ENCODE measurements at places on chromosomes 1 and 21.

DNA sequence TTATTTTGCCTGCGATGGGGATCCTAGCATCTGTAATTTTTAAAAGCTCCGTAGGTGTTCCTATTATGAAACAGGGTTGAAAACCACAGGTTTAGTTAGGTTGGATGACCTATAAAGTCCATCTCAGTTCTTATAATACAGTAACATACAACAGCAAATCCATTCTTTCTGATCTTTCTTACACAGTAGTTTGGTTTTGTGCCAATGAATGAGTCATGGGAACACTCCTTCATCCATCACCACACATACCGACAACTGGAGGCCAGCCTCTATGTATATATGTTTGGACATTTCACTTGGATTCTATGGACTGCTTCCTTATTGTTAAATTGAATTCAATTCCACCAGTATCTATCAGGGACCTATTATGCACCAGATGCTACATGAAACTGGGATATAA is 118.4 kb upstream of the L1TD1 start:
- DNase-seq = no peak

GRCh38 chr1:173758980-173759379 is 44.2 kb downstream of the KLHL20 start:
- no peak for DNase-seq

GRCh38 chr1:228515200-228515834 is 28.1 kb downstream of the RNF187 start:
- no peak for DNase-seq

DNA sequence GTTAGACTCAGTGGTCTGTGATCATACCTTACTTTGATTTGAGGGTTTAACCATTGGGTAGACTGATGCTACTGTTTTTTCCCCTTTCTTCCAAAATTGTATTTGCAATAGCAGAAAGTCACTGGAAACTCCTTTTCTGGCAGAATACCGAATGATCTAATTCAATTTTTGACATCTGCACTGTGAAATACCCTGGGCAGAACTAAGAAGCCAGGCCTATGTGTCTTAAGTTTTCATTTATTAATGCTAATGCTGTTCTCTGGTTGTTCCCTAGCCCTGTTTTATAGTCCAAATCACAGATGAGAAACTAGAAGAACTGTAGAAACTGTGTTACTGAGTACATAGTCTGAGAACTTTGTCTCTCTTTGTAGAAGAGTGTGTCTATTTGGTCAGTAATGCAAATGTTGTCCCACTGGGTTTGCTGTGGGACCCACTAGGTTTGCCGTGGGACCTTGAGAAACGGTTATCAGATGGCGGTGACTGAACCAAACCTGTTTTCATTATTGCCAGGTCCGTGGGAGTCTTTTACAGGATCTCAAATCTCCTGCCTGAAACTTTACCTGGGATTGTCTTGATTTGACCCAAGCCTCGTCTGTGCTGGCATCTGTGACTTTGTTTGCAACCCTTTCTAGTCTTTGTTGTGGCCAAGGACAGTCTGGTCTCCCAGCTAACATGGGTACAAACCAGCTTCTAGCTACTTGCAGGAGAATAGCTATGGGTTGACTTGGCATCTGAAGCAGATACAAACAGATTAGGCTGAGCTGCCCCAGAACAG is 41.4 kb downstream of the PEX14 start:
- no peak for DNase-seq

DNA sequence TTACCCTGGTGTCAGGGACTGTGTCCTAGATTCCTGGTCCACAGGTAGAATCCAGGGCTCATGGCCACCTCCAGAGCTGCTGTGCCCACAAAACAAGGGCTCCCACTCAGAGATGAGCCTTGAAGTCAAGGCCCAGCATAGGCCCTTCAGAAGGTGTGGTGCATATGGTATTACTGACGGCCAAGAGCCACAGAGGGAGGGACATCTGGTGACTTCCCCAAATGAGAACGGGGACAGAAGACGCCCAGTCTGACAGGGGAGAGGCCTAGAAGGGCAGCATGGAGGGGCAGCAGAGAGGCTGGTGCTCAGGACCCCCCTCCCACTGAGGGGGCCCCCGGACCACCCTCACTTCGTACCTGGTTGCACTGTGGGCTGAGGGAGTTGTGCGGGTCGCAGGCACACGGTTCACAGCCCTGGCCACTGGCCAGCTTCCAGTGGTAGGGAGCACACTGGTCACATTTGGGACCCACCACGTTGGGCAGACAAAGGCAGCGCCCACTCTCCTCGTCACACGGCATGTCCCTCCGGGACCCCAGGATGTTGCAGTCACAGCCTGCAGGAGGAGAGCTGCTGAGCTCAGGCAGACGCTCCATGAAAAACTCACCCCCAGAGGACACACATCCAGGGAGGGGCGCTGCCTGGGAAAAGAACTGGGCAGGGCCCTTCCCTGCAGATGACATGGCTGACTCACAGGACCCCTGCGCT is 25.0 kb downstream of the LAMB3 start:
- DNase-seq = no peak

DNA sequence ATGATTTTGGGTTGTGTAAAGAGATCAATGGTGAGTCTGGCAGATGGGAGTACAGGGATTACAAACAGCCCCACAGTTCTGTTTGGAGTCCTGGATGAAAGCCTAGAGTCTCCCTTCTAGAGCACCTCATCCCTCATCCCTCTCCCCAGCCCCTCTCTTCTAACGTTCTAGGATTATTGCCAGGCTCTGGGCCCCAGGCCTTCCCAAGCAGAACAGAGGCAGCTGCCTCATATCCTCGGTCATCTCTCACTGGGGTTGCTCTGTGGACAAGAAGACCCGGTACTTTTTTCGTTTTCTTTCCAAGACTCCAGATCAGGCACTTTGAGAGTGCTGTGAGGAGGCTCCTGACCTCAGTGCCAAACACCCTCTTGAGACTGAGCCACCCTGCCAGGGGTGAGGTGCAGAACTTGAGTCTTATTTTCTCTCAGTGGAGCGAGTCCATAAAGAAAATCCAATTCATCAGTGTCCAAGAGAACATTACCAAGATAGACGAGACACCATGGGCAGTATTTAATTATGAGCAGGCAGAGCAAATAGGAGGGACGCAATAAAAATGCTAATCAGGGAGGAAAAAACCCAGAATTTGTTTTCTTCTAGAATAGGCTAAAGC is 17.1 kb upstream of the KCND3 start:
- no peak for DNase-seq

GRCh38 chr1:145759721-145760120 is 40.4 kb downstream of the CD160 start:
- no peak for DNase-seq

GRCh38 chr1:205610901-205611466 is 20.8 kb downstream of the ELK4 start:
- DNase-seq = no peak

GRCh38 chr1:2462819-2463218 is 13.3 kb upstream of the PLCH2 start:
- DNase-seq = no peak

- no peak for DNase-seq
Observed at GRCh38 chr1:7084232-7084894, 299.1 kb downstream of the CAMTA1 start.

DNA sequence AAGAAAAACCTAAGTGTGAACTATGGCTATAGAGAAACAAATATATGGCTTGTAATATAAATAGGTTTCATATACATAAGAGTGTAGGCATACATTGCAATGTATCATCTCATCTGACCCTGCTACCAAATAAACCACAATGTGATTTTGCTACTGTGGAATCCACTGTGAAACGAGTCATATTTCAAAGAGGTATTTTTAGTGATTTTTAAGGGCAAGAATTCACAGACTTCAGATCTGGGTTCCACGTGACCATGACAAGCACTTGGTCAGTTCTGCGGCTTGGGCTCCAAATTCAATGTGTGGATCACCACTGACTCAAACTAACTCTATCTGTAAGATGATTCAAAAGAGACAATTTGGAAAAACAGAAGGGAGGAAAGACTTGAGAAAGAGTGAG is 147.0 kb upstream of the ERG start:
- no peak for DNase-seq

- DNase-seq = no peak
Observed at GRCh38 chr1:29303201-29304024, 67.1 kb downstream of the PTPRU start.

- DNase-seq = no peak
Observed at GRCh38 chr1:21564521-21565095, 55.4 kb downstream of the ALPL start.

GRCh38 chr1:83017276-83017675 is 981.7 kb downstream of the TTLL7 start:
- DNase-seq = no peak

DNA sequence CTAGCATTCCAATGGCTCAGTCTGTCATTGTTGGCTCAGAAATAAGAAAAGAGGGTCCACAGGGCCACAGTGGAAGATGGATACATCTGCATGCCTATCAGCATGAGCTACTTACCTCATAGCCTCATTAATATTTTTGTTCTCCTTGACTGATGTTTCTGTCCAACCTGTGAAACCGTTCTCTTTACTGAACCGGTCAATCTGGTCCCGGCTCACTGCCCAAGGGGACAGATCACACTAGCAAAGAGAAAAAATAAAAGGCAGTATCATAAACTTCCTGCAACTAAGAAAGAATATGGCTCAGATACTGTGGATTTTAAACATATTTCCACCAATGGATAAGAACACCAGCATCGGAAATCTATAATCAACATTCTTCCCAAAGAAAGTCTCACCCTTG is 4.7 kb downstream of the RAB29 start:
- DNase-seq = no peak
